ENCODE measurements at places on chromosomes 7 and 10.
A peak's percentile ranks its signal among the peaks of the same experiment; 100 is the strongest.

DNA sequence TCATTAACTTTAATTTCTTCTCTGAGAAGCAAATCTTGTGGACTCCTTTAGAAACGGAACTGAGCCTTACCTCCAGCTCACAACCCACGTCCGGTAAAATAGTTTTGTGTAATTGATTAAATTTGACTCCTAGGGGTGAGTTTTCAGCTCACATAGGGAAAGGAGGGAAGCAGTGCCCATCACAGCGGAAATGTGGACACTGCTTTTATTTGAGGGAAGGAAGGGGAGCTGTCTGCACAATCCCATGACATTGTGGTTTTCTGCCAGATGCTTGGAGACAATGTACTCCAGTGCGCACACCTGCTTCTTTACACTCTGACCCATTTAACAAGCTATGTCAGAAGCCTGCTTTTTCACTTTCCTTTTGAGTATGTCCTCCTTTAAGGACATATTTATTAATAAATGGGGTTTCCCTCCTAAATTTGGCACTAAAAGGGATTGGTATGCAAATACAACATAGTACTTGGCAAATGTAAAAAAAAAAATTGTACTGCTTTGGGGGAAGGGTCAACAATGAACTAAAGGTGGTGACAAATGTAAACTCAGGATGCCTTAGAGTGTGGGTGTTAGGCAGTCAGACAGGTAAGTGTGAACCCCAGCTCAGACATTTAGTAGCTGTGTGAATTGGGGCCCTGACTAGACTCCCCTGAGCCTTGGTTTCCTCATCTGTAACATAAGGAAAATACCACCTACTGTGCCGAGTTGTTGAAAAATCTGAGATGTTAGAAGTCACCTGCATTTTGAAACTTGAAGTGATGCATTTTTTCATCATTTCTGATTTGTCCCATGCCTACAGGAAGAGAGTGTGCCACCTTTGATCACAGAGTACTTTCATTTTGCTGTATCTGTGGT is 90.2 kb upstream of the KLF6 start:
- peak; percentile 83 for DNase-seq

- no peak for DNase-seq
Observed at GRCh38 chr7:106463851-106464611, 179.2 kb upstream of the NAMPT start.

DNA sequence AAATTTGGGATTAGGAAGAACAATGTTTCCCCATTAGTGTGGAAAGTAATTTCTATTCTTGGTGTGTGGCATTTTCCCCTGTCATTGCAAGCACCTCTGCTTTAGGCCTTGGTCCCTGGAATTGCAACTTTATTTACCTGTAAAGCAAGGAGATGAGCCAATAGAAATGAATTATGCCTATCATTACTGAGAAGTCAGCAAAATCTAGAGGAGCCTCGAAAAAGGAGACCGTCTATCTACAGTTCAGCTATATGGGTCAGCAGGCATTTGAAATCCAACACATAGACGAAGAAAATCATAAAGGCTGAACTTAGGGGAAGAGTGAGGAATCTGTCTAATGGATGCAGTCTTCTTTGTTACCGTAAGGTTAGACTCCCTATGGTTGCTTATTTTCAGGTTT is 161.1 kb downstream of the CCDC71L start:
- DNase-seq = no peak

DNA sequence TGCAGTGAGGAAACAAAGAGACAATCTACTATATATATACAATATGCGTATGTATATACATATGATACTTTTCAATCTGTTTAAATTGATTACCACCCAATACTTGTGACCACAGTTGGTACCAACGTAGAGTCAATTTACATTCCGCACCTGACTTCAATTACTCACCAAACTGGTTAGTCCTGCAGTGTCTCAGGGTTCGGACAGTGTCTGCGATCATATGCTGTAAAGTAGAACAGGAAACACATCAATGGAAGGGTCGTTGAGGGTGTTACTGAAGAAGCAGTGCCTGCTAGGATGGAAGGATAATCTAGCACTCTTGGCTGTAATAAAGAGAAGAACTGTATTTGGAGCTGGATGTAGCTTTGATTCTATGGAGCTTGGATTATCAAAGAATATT is 179.7 kb upstream of the CDCA7L start:
- no peak for DNase-seq

DNA sequence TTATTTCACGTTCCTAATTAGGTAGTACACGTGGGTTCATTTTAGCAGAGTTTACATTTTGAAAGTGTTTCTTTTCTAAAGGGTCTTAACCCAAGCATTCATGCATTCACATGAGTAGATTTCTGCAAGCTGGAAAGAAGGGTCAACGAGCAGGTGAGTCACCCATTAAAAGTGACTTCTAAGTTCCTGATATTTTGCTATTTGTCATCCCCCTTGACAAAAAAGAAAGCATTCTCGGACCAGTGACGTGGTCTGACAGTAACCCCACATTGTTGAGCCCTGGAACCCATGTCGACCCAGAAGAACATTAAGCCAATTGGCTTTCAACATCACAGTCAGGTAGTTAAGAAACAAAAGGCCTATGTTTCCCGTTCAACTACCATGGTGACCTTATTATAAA is 49.6 kb downstream of the ABCB5 start:
- DNase-seq = no peak

GRCh38 chr7:35553519-35553918 is 141.4 kb downstream of the HERPUD2 start:
- DNase-seq = no peak

GRCh38 chr7:75866489-75867389 is 12.1 kb upstream of the RHBDD2 start:
- peak; percentile 13 for DNase-seq

- DNase-seq = no peak
Observed at GRCh38 chr7:78562191-78562590, 763.6 kb downstream of the PHTF2 start.

GRCh38 chr7:100441641-100442535 is 5.6 kb upstream of the PPP1R35 start:
- no peak for DNase-seq

DNA sequence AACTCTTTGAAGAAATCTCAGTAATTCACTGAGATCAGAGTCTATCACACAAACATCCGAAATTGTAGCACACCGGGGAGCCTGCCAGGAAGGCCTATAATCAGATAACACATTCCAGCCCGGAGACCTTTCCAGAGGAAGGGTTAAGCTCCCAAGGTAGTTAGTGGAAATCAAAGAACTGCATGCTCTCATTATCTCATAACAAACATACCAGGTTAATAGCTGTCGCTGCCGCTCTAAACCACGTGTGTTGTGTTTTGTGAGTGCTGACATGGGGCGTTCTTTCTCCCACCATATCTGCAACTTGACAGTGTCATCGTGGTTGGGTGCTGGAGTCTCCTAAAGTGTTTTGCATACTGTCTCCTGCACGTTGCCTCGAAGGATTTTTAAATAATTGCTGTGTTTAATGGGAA is 120.7 kb upstream of the CARD11 start:
- no peak for DNase-seq

- no peak for DNase-seq
Observed at GRCh38 chr10:107686095-107686494, 521.6 kb upstream of the SORCS1 start.

- DNase-seq = no peak
Observed at GRCh38 chr7:6022707-6023106, 8.5 kb upstream of the ANKRD61 start.

DNA sequence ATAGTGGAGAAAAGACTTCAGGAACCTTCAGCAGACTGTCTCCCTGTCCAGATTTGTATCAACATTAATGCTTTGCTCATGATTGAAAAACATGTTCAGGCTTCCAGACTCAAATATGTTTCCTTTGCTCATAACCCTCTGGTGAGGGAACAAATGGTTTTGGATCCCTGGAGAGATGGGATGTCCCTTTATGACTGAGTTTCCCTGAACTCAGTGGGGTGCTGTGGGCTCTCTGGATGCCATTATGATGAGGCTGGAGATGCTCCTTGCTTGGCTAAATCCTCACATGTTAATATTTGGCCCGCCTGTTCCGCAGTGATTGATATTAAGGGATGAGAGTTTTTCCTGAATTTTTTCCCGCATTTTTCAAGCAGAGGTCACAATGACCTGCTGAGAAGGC is 749.4 kb downstream of the SUGCT start:
- no peak for DNase-seq

DNA sequence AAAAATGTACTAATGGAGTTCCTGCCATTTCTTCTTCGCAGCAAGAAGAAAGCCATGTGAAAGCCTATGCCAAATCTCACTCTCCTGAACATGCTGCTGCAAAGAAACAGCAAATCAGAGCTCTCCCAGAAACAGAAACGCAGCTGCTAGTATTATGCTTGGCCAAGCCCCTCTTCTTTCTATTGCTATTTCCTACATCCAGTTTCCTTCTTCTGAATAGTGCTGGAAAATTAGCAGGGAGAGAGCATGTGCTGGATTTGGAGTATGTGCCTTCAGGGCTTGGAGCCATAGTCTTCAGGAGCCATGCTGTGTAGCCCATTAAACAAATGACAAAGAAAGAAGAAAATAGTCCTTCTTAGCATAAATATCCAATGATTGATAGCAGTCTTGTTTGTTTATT is 852.0 kb upstream of the PHF14 start:
- no peak for DNase-seq

- no peak for DNase-seq
Observed at GRCh38 chr7:26599982-26600381, 264.4 kb downstream of the SKAP2 start.

- DNase-seq = no peak
Observed at GRCh38 chr10:5643346-5644067, 22.9 kb downstream of the ASB13 start.

- DNase-seq = no peak
Observed at GRCh38 chr7:101555269-101555920, 73.7 kb downstream of the MYL10 start.

GRCh38 chr7:79520543-79520942 is 67.1 kb upstream of the MAGI2 start:
- no peak for DNase-seq

DNA sequence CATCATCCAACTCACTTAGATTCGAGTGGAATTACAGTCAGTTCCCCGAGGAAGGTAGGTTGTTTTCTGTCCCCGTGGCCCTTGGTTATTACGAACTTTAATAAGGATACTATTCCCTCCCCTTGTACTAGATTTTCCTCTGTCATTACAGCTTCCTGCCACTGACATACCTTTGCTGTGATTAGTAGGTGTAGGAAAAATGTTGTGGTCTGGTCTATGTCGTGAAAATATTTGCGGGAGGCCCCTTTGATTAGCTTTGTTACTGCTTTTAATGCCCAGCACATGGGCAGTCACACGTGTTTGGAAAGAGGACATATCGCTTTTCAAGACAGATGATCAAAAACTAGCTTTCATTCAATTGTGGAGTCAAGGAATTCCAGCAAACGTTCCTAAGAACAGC is 92.2 kb downstream of the GATA3 start:
- no peak for DNase-seq

DNA sequence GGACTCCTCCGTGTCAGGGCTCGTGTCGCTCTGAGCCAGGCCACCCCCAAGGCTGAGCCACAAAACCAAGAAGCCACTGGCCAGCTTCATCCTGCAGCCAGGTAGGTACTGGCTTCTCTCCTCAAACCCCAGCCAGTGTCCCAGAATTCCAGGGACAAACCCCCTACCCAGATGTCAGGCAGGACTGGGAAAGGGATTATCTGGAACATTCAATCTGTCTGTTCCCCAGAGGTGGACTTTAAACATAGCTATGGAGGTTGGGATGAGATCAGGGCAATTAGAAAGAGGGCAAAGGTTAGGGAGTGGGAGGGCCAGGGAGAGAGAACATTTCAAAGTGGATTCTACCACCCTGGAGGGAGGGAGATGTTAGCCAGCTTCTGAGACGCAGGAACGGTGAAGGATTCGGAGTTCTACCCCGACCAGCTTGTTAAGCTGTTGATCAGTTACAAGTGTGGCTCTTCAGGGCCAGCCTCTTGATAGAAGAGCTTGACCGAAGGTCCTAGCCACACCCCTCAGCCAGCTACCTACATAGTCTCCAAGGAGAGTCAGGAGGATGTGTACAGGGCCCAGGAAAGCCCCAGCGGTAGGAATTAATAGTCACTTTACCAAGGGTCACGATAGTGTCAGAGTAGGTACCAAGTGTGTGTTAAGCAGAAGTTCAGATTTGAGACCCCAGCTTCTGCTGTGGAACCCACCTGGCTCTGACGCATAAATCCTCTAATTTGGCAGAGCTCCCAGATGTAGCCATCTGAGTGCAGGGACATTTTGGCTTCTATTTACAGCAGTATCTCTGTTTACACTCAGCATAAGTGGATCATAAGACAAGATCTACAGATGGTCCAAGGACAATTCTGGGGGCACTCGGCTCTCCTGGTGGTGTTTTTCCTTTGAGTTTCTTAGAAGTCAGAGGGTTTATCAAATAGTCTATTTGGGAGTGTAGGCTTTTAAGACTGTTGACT is at the start of gene PLA2G12B:
PLA2G12B (minus strand) TSS at position 211 of the 959 bp plus-strand sequence; CDS start at position 90, 121 bp downstream.
- no peak for DNase-seq

- no peak for DNase-seq
Observed at GRCh38 chr7:40059057-40059456, 75.4 kb downstream of the MPLKIP start.

- no peak for DNase-seq
Observed at GRCh38 chr10:1043532-1043995, 5.4 kb downstream of the IDI1 start.

DNA sequence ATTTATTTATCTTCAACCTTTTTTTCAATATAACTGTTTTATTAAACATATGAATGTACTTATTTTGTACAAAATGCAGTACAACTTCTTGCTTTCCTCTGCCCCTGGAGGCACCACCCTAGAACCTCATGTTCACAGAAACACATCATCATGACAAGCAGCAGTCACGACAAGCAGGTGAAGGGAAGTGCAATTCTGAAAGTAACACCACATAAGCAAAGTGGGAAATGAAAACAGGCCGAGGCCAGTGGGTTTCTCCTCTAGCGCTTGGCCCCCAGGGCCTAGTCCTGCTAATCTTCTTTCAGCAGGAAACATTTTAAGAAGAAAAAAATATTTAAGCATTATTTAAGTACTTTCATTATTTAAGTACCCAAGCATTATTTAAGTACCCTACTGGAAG is 598.1 kb downstream of the SH2D4B start:
- DNase-seq = no peak

GRCh38 chr10:103718247-103718620 is 137.1 kb downstream of the SH3PXD2A start:
- DNase-seq = no peak

DNA sequence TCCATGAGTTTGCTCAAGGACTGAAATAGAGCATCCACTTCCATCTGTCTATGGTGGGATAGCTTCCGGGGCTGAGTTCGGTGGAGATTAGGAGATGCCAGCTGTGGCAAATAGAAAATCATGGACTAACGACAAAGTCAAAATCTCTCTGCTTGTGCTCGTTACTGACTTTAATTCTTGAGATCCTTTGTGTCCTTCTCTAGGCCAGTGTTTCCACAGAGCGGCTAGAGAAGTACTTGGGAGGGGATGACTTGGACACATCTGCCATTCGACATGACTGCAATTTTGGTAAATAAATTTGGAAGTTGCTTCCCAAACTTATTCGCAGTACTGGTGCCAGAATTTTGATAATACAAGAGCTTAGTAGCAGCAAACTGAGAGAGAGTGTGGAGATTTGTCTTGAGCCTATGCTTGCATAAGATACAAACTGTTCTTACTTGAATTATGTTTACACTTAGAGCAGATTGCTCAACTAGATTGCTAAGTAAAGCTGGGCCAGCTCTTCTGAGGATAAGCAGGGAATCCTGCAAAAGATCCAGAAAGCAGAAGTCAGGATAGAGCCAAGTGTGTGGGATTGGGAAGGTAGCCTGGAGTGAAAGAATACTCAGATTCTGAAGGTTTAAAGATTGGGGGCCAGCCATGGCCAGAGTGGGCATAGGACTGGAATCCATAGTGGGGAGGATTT is 27.6 kb downstream of the ABCC2 start:
- DNase-seq = no peak

- DNase-seq = no peak
Observed at GRCh38 chr10:100485801-100486495, 23.1 kb downstream of the WNT8B start.

- no peak for DNase-seq
Observed at GRCh38 chr7:1689311-1689710, 19.2 kb downstream of the ELFN1 start.

All from T-helper 2 cell (primary cell).